NCI-H82 (cell line): ENCODE measurements at places on chromosomes 7 and 10.

DNA sequence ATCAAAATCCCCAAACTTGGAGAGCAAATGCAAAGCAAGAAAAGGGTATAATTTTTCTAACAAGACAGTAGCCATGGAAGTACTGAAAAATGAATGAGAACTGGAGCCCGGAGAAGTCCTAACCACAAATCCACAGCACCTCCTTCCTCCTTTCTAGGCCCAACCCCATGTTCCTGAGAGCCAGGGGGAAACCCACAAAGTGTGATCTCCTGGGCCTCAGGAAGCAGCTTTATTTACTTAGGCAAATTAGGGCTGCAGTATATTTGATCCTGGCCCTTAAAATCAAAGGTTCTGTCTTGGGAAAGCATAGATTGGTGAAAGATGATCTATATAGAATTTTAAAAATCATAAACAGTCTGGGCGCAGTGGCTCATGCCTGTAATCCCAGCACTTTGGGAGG lies 103.0 kb downstream of the DOCK4 start:
- DNase-seq: no peak

DNA sequence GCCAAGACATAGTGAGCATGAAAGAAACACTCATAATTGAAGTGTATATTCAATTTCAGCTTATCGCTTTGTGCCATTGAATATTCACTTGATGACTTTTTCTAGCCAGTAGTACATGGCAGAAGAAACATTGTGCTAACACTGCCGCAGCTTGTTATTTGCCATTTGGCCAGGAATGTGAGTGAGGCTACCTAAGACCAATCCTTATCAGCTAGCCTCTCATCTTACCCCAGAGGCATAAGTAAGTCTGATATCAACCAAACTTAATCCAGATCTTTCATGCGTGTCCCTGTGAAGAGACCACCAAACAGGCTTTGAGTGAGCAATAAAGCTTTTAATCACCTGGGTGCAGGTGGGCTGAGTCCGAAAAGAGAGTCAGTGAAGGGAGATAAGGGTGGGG lies 586.0 kb upstream of the MBL2 start:
- DNase-seq: no peak

DNA sequence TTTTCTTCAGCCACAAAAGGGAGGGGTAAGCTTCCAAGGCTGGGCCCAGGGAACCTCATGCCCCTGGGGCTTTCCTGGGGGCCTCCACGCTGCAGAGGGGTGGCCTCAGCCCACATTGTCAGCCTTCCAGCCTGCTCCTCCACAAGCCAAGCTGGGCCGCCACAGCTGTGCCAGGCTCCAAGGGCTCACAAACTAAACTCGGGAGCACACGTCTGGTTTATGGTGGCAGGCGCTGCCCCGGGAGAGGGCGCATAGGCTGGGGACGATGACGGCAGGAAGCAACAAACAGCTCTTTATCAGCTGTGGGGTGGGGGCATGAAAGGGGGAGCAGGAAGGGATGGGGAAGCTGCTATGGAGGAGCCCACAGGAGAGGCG lies 6.3 kb upstream of the CDH23 start:
- DNase-seq: no peak

- DNase-seq: no peak
Measured at GRCh38 chr7:129667116-129667515, 55.6 kb downstream of the NRF1 start.

GRCh38 chr10:88583584-88583957 lies 453 bp upstream of the RNLS start:
- DNase-seq: no peak

DNA sequence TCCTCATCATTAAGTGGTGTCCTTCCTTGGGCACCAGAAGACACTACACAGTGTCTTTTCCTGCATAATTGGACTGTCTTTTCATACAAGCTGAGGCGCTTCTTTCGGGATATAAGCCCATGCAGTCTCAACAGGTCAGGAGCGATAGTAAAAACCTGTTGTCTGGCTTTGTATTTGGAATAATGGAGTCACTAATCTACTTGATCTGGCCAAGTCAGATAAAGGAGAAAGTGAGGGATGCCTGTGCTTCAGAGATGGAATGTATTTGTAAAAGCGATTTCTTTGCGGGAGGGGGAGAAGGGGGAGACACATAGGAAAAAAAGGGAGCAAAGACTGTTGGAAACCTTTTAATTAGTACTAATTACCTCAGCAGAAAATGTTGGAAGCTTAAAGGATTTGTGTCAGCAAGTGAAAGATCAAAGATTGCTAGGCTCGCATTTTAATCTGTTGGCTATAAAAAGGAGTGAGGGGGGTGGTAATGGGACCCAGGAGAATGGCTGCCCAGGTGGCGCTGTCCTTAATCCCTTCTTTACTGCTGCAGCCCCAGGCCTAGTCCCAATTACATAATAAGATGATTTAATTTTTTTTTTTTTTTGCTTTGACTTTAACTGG lies 581.4 kb downstream of the LRMDA start:
- DNase-seq: peak; percentile 97

GRCh38 chr7:5689118-5689517 lies 92.3 kb downstream of the RNF216 start:
- DNase-seq: no peak

DNA sequence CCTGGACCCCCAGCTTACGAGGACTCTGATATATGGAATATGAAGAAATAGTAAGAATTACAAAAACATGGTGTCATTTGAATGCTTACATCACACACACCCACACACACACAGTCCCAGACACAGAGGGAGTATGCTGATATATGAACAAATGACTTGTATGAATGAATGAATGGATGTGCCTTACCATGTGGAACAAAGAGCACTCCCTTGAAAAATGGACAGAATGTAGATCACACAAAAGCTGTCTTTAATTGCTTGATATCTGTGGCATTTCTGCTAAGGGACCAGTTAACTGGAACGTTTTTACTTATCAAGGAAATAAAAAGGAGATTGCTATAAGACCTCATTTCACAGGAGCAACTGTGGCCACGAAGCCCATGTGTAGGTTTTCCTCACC lies 46.0 kb downstream of the PRTFDC1 start:
- no peak for DNase-seq
